ENCODE measurements at places on chromosomes 7 and 10. TPM values are rescaled to one million over a fixed set of nuclear protein-coding genes. Genes with fewer than 3 reads are reported as not detected.

The NPSR1 gene
- not detected for total RNA-seq

The CDK5 gene
- total RNA-seq: 21.6 TPM

The SLC18A3 gene
- not detected for total RNA-seq

The PRLHR gene
- total RNA-seq: not detected

The LIPN gene
- total RNA-seq: not detected

The NEUROG3 gene
- not detected for total RNA-seq

The TLX1 gene
- total RNA-seq: not detected

The SLC25A28 gene
- 22.4 TPM for total RNA-seq

The CDH23 gene
- total RNA-seq: 0.12 TPM

The ACTR3C gene
- 1.5 TPM for total RNA-seq

All from uterine smooth muscle cell (primary cell).